Activated CD8-positive, alpha-beta T cell treated with anti-CD3 and anti-CD28 coated beads for 36 hours (primary cell): ENCODE measurements at places on chromosomes 5 and 9. TPM values are rescaled to one million over a fixed set of nuclear protein-coding genes. Genes with fewer than 3 reads are reported as not detected.

The MYORG gene
- total RNA-seq = 4.1 TPM

The ACTBL2 gene
- total RNA-seq = not detected

- no peak for DNase-seq
- no peaks in the 10 kb centered on the region for H3K4me1 ChIP-seq
- no peak overlapping the region for H3K4me3 ChIP-seq
- H3K36me3 ChIP-seq = no peaks in the 10 kb centered on the region
- H3K27ac ChIP-seq = no peak overlapping the region
Measured at GRCh38 chr5:38162625-38163024, 95.7 kb upstream of the EGFLAM start.

The CDH9 gene
- not detected for total RNA-seq

DNA sequence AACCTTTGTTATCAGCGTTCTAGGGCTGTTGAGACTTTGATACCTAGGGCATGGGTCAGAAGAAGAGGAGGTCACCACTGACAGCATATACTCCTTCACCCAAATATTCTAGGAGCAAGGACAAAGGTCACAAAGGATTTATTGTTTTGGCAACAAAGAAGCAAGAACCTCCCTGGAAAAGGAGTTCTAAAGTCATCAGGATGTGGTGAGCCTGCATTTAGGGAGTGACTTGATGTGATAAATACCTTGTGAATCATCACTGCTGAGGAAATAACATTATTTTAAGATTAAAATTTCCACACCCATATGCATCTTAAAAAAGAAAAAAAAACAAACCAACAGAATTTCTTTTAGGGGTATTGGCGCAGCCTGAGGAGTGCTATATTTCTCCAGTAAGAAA lies 13.9 kb downstream of the IFNA1 start:
- H3K36me3 ChIP-seq = no peaks in the 10 kb centered on the region
- no peak overlapping the region for H3K27ac ChIP-seq
- H3K4me1 ChIP-seq = no peaks in the 10 kb centered on the region
- peaks cover 4% of the 10 kb centered on the region for H3K27me3 ChIP-seq
- no peak overlapping the region for H3K4me3 ChIP-seq

DNA sequence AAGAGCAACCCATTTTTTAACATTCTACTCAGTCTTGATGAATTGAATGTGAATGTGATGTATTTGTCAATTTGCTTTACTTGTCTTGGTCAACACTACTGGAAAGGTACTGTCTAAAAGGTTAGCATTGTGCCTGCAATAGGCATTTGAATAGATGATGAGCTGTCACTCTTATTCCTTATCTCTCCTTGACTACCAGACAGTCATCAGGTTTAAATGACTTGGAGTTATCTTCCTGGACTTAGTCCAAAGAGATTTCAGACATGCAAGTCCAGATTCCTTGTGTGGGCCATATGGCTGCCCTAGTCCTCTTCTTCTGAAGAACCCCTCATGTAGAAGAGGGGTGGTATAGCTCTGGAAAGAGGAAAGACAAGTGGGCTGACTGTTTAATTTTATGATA lies 4.8 kb downstream of the ARHGEF28 start:
- H3K4me3 ChIP-seq = no peak overlapping the region
- no peak for DNase-seq
- H3K27ac ChIP-seq = no peak overlapping the region
- H3K36me3 ChIP-seq = no peaks in the 10 kb centered on the region
- peaks cover 33% of the 10 kb centered on the region for H3K27me3 ChIP-seq

The SLC6A3 gene
- not detected for total RNA-seq

The C5orf34 gene
- total RNA-seq = 10.5 TPM

The ZNF366 gene
- total RNA-seq = not detected

GRCh38 chr5:160702934-160703333 lies 149.1 kb downstream of the ATP10B start:
- no peak overlapping the region for H3K4me3 ChIP-seq
- H3K27me3 ChIP-seq = peaks cover 4% of the 10 kb centered on the region
- H3K4me1 ChIP-seq = no peaks in the 10 kb centered on the region

GRCh38 chr9:84778570-84778969 lies 109.0 kb downstream of the NTRK2 start:
- no peaks in the 10 kb centered on the region for H3K36me3 ChIP-seq
- no peaks in the 10 kb centered on the region for H3K4me1 ChIP-seq
- no peak overlapping the region for H3K4me3 ChIP-seq
- no peak overlapping the region for H3K27ac ChIP-seq
- no peak for DNase-seq

The DND1 gene
- total RNA-seq = 3.2 TPM

The KLF4 gene
- total RNA-seq = 1.7 TPM

- H3K4me3 ChIP-seq = no peak overlapping the region
- no peak overlapping the region for H3K27ac ChIP-seq
- no peaks in the 10 kb centered on the region for H3K4me1 ChIP-seq
- DNase-seq = no peak
- H3K36me3 ChIP-seq = no peaks in the 10 kb centered on the region
Measured at GRCh38 chr5:61766141-61766540, 434.1 kb downstream of the ZSWIM6 start.

DNA sequence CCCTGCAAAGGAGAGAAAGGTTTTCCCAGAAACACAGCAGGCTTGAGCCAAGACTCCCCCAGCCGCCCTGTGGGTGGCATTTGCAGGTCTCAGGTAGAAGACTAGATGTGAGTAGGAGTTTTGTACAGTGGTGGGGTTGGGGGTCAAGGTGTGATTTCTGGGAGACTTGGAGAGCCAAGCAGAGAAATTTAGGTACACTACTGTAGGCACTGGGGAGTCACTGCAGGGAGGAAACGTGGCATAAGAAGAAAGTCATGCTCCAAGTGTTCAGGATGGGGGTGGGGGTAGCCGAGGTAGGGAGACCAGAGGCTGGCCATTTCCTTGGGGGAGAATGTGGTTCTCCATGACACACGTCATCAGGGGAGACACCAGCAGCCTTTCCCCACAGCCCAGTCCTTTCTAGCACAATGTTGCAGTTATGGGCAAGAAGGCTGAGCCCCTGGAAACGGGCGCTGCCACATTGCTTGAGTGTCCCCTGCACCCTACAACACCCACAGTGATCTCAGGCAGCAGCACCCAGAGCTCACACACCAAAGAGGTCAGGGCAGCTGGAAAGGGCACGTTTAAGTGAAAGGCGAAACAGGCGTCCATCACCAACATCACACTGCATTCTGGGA lies 210.5 kb downstream of the FSTL4 start:
- H3K27me3 ChIP-seq = peaks cover 2% of the 10 kb centered on the region
- peaks cover 32% of the 10 kb centered on the region for H3K4me1 ChIP-seq
- no peaks in the 10 kb centered on the region for H3K36me3 ChIP-seq
- DNase-seq = no peak
- no peak overlapping the region for H3K4me3 ChIP-seq
- no peak overlapping the region for H3K27ac ChIP-seq

DNA sequence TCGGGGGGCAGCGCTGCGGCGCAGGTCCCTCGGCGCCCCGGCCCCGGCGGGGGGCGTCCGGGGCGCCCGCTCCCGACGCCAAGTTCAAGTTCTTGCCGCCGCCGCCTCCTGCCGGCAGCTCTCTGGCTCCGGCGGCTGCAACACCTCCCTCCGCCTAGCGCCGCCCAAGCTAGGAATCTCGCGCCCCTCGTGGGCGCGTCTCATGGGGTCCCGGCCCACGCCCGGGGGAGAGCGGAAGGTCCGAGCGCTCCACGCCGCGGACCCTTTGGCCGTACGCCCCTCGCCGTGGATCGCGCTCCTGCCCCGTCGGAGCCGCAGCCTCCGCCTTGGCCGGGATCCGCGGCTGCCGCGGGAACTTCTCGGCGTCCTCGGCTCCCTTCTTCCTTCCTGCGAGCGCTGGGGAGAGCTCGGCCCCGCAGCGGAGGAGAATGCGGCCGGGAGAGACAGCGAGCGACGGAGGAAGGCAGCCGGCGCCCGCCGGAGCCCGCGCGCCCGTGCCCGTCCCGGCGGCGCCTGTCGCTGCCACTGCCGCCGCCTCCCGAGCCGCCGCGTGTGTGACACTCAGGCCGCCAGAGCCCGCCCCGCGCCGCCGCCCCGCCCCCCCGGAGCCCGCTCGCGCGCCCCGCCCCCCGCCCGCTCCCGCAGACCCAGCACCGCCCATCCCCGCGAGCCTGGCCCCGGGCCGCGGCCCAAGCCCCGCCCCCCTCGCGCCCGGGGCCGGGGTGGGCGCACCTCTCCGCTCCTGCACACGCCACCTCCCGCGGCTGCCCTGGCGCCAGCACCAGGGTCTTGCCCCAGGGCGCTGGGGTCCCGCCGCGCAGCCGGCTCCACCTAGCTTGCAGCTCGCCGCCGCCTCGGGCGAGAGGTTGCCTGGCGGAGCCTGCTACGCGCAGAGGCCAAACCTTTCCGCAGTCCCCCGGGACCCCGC lies at the start of gene SHB:
TSS of gene SHB (minus strand) at position 527 of the 928 bp plus-strand sequence. CDS start 582 bp downstream, outside the sequence.
- peaks cover 29% of the 10 kb centered on the region for H3K4me1 ChIP-seq
- H3K27me3 ChIP-seq = peaks cover 4% of the 10 kb centered on the region
- no peak within 1 kb of the TSS for H3K27ac ChIP-seq
- peak; percentile 82 for DNase-seq

DNA sequence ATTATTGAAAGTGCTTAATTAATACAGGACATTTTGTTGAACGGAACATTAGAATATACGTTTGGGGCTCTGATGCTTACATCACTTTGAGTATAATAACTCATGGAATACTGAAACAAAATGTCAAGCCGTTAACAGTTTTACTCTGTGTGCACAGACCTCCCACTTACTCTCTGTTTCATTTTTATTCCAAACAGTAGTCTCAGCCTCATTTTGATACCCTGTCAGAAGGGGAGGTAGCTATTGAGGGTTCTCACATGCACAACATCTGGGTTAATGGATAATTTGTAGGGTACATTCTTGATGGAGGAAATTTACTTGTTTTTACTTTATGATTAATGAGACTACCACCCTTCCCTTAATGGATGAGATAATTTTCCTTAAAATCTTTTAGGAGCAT lies 59.0 kb downstream of the SCAMP1 start:
- no peaks in the 10 kb centered on the region for H3K27me3 ChIP-seq
- H3K4me3 ChIP-seq = no peak overlapping the region
- peaks cover 6% of the 10 kb centered on the region for H3K4me1 ChIP-seq

DNA sequence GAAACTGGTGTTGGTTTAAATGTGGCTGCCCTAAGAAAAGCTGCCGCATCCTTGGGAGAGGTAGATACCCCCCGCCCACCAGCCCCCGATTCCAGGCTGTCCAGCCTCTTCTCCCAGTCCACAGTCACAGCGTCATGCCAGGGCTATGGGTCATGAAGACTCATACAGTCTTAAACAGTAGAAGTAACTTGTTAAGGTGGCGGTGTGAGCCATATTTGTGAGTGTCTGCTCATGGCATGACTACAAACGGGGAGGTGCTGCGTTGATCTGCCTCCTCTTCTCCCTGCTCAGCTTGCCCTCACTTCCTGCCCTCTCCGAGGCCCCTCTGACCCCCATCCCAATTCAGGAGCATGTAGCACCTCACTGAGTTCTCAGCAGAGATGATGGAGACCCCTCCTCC lies 20.8 kb downstream of the FGD3 start:
- H3K36me3 ChIP-seq = peaks cover 54% of the 10 kb centered on the region
- H3K4me1 ChIP-seq = peaks cover 62% of the 10 kb centered on the region
- H3K27ac ChIP-seq = peak overlapping the region; percentile 100
- H3K27me3 ChIP-seq = no peaks in the 10 kb centered on the region

The TOR4A gene
- total RNA-seq = 3.0 TPM
